Stimulated activated CD4-positive, alpha-beta T cell treated with anti-CD3 and anti-CD28 coated beads, Interleukin-1b, Interleukin-23, amount 100 ng/mL, for 1 hour (primary cell): ENCODE measurements at places on chromosomes 11 and 22.

DNA sequence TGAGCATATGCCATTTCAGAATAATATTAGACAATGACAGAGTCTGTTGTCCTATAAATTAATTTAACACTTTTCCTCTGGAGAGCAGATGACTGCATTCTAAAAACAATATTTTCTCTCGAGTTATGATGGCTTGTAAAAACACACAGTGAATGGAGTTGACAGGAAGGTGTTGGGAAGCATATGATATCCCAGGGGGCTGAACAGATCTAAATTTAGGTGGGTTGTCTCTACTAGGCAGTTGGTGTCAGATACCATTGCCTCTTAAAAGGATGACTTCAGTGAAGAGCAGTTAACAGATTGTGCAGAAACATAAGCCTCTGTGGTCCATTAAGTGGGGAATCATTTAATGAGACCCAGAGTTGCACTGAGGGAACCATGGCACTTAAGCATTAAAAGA lies 30.7 kb downstream of the SVIP start:
- DNase-seq = no peak

GRCh38 chr22:26888887-26889286 lies 231.5 kb downstream of the MIAT start:
- DNase-seq = no peak

DNA sequence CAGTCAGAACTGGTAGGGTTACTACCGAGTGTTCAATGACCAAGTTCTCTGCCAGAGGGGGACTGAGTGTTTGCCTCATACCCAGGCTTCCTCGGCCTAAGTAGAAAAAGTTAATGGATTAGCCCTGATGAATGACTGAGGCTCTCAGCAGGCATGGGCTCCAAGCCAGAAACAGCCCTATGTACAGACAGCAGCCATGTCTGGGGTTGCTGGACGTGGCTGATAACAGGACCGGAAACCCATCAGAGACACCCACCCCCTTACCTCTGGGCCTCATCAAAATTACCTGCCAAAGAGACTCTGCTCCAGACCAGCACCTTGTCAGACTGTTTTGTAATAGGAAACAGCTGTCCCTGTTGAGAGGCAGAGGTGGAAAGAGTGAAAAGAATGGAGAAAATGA lies 351.4 kb downstream of the ETS1 start:
- DNase-seq = no peak

DNA sequence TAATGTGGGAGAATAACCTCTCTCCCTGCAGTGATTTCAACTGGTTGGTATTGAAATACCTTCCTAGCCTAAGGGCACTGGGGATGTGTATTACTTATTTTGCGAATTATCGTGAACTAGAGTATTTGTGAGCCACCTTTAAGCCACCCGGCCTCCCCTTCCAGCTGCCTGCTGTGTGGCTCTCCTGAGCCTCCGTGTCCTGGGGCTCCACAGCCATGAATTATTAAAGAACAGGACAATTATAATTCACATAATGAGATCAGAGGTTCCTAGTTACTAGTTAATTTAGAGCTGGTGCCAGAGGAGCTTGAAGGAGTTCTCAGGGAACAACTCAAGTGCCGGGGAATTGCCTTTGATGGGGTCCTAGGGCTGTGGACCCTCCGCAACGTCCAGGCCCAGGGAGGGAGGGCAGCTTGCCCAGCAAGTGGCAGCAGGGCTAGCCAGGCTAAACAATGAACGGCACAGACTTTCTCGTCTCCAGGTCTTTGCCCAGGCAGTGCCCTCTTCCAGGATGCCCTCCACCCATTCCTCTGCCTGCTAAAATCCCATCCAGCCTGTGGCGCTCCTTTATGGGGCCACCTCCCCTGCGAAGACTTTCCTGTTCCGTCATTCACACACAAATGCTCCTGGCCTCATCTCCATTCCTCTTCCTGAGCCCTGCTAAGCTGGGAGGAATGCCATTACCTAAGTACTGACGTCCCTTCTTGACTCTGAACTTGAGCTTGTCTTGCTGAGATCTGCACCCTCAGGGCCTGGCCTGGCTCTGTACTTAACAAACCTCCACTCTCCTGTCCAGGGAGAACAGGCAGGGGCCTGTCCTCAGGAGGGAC lies 91.5 kb downstream of the RTL6 start:
- no peak for DNase-seq

DNA sequence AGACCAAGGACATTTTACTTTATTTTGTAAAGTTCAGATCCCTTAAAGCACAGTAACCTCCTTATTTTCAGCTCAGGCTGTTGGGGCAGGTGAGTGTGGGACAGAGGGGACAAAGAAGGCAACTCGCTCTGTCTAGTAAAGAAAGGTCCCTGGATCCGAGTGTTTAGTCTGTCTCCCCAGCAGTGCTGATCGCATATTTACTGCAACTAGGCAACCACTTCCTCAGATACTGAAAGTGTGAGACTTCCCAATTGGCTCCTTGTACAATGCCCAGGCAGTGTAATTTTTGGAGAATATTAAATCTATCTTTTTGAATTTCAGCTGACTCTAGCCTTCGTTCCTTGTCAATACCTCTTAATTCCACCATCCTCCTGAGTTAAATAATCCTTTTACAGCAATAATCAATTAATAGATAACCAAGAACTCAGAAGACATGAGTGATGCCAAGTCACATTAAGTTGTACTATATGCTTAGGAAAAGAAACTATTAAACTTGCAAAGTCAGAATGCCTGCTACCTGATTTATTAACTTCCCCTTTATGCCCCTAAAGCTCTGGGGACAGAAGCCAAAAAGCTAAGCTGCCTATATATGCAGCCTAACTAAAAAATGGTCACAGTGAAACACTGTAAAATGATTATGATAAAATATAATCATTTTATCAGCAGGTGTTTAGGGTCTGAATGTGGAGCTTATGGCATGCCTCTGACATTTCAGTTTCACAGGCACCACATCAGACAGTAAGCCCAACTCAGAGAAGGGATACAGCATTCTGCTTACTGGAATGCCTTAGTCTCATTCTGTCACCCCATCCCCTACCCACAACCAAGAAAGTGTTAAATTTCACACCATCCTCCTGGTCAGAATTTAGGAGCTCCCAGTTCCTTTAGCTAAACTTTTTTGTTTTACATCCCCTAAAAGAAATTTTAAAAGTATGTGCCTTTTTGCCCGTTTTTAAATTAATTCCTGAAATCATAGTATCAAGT lies 138.7 kb downstream of the TRIM44 start:
- DNase-seq = no peak

DNA sequence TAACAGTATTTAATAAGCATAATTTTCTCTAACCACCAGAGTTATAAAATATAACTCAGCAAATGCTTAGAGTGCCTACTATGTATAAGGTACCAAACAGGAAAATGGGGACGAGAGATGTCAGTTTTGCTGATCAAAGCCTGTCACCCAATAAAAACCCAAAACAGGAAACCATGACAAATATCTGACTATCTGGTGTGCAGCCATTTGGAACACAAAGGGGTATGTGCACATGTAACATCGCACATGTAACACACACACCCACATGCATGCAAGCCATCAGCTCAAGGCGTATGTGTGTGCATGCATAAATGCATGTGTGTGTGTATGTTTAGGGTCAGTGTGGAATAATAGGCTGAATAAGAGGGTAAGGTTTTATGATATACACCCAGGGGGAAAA lies 64.2 kb downstream of the PRR5L start:
- DNase-seq = no peak

- DNase-seq = no peak
These were observed 40.9 kb upstream of the BLID start for GRCh38 chr11:122156940-122157382.

DNA sequence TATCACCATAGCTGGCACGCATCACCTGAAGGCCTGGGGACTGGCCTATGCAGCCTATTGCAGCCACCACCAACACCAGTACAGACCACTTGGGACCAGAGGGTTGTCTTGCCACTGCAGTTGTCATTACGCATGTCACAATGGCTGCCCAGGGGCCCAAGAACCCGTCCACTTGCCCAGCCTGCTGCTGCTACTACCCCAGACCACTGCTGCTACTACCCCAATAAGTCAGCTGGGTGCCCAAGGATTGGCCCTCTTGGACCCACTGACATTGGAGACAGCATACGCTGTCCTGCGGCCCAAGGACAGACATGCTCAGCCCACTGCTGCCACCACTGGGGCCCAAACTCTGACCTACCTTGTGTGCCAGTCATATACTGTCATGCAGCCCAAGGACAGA lies 102.7 kb upstream of the OR9Q1 start:
- no peak for DNase-seq

DNA sequence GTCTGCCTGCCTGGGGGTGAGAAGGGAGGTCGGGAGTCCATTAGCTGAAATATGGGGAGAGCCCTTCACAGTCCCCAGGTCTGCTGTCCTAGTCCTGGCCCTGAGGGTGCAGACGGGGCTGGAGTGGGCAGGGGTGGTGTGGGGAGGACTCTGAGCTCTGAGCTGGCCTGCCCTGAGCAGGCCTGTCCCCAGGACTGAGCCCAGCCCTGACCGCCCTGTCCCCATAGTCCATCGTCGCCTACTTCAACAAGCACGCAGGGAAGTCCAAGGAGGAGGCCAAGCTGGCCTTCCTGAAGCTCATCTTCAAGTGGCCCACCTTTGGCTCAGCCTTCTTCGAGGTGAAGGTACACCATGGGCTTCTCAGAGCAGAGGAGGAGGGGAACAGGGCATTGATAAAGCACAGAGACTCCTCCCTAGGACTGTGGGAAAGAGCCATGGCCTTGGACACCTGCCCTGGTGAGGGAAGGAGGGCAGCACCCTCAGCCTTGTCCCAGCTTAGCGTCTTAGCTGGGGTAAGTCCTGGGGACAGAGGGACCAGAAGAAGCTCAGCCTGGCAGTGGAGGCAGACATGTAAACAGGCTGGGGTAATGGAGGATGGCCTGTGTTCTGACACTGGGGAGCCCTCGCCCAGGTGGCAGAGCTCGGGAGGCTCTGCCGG lies 83.7 kb downstream of the MYO7A start:
- no peak for DNase-seq

DNA sequence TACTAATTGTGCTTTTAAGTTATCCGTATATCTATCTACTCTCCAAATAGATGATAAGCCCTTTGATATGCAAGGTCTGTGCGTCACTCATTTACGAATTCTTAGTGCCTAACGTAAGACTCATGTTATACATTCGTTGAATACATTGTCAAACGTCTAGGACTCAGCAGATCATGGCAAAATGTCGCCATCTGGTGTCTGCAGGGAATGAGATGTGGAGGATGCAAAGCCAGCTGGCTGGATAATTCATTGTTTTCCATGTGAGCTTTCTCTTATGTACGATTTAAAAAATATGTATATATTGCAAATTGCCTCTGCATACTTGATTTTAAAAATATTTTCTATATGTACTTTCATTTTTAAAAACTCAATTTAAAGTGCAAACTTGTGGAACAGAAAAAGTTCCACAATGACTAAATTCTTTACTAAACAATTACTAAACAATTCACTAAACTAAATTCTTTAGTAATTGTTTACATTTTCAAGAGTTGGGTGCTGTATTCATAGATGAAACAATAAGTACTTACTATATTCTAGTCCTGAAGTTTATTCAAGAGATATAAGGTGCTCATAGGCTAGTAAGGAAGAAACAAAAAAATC lies 33.8 kb downstream of the ZNF202 start:
- no peak for DNase-seq

DNA sequence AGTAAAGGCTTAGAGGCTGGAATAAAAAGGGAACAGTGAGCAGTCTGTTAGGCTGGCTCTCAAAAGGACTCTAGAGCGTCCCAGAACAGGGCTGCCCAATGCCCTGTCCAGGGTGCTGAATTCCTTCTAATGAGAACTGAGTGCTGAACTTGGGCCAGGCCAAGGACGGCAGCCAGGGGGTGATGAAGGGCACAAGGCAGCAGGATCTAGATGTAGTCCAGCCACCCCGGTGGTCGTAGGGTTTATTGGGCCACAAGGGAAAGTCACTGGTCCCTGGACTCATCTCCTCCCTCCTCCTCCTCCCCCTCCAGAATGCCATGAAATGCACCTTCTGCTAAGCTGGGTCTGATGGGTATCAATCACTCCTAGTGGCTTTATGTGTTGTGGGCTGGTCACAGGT lies 19.2 kb downstream of the NPTXR start:
- no peak for DNase-seq

- DNase-seq = no peak
These were observed 295.0 kb downstream of the NTM start for GRCh38 chr11:131665344-131665968.

GRCh38 chr11:88050247-88050646 lies 125.0 kb downstream of the RAB38 start:
- DNase-seq = no peak

GRCh38 chr22:39503630-39504029 lies 1.5 kb downstream of the MIEF1 start:
- DNase-seq = no peak

DNA sequence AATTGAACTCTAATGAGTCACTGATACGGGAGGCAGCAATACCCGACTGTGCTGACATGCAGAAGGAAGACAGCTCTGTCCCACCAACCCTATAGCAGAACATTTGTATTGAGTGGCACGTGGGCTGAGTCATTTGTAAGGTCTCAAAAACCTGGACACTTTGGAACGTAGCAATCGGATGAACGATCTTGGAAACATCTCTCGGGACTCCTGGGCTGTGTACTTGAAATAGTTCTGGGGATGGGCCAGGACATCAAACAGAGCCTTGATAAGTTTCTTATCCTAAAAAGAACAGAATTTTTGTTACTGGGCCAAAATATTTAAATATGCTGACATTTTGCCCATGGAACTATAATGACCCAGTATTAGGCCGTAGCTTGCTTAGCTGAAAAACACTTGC lies 17.1 kb upstream of the NRIP3 start:
- DNase-seq = no peak

DNA sequence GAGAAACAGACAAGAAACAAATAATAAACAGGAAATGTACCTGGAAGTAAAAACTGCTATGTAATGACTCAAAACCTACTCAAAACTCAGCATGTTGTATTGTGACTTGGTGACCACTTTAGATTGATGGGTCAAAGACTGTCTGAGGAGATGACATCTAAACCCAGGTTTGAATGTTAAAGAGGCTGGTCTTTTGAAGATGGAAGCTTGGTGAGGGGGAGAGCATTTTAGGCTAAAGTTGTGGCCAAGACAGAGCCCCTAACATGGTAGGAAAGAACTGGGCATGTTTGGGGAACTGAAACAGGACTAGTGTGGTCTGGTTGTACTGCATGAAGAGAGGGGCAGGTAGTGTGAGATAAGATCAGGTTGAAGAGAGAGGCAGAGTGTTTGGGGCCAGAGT lies 85.3 kb upstream of the MYO18B start:
- DNase-seq = no peak
